ENCODE measurements at places on chromosomes 11 and 22.

DNA sequence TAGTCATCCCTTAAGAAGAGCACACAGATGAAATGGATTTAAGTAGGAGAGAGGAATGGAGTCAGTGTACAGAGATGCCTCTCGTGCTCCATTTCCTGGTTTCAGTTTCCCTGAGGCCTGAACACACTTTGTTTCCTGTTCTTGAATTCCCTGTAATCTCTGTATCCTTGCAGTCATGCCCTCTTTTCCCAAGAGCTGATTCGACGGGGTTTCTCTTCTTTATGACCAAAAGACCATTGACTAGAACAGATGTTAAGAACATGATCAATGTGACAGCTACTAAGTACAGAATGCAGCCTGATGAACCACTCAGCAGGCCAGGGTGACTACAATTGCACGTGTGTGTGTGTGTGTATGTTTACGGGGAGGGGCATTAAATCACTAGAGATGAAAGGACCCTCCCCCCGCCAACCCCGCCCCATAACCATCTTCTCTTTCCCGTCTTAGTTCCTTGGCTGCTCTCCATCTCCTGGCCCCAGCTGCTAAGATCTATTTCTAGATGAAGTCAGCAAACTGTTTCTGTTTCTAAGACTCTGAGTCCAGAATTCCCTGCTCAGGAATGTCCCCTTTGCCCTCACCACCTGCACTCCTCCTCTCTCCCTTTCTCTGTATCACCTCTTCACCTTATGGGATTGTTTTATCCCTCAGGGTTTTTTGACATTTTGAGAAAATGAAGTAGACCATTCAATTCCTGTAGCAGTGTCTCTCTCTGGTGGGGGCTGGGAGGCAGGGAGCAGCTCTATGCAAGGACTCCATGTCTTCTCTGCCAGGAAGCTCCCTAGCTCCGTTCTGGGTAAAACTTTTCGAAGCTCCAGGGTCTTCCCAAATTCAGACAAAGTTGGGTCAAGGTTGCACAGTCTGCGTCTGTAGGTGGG, 26.0 kb downstream of the SLC22A6 start:
- DNase-seq = no peak

DNA sequence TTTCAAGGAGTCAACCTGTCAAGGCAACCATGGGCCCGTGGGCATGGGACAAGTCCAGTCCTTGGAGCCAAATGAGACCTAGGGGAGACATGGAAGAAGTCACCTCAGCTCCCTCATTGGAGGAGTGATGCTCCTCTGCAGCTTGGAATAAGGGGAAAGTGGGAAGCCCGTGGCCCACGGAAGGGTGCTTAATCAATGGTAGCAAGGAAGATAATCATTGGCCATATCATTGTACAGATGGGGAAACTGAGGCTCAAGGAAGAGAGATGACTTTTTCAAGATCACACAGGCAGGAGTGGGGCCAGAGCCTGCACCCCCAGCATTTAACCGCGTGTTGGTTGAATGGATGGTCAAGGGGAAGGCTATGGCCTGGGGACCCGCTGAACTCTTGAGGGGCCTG, 133.0 kb downstream of the OSBP2 start:
- DNase-seq = no peak

DNA sequence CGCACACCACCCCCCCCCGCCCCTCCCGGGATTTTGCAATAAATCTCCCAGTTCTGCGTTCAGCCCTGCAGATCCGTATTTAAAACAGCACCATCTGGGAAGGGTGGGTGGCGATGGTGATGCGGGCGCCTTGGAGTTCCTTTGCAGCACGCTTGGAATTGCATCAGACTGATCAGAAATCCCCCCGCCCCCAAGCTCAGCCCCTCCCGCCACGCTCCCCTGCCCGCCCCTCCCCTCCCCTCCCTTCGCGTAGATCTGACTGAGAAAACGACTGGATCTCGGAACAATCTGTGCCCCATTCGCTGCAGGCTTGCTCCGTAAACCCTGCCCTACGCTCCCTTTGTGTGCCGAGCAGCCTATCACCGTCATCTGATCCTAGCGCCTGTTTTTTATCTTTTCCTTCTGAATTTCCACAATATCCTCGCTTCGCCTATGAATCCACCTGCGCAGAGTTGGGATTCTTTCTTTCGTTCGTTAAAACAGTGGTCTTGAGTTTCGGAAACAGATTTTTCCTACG, 18.1 kb upstream of the BDNF start:
- DNase-seq = no peak

GRCh38 chr11:72039031-72039855, 40.5 kb downstream of the IL18BP start:
- DNase-seq = no peak

DNA sequence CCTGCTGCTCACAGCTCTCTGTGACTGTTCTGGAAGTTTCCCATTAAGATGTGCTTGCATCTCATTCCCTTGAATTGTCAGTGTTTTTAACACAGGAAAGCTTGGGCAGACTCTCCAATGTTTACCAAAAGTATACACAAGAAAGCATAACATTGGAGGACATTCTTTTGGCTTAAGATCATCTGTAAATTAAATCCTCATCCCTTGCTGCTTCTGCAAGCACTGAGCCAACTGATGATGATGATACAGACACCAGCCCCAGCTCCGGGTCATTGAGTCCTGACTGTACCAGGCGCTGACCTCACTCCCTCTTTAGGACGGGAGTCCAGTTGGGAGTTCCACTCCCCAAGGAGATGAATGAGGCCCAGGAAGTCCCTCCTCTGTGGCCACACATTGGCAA, 23.8 kb downstream of the CD82 start:
- no peak for DNase-seq

GRCh38 chr11:26607725-26608506, 35.9 kb upstream of the MUC15 start:
- no peak for DNase-seq

GRCh38 chr22:24060375-24060788, 49.3 kb downstream of the CABIN1 start:
- DNase-seq = no peak

- DNase-seq = no peak
Observed at GRCh38 chr11:6638429-6638828, 17.2 kb downstream of the DCHS1 start.

DNA sequence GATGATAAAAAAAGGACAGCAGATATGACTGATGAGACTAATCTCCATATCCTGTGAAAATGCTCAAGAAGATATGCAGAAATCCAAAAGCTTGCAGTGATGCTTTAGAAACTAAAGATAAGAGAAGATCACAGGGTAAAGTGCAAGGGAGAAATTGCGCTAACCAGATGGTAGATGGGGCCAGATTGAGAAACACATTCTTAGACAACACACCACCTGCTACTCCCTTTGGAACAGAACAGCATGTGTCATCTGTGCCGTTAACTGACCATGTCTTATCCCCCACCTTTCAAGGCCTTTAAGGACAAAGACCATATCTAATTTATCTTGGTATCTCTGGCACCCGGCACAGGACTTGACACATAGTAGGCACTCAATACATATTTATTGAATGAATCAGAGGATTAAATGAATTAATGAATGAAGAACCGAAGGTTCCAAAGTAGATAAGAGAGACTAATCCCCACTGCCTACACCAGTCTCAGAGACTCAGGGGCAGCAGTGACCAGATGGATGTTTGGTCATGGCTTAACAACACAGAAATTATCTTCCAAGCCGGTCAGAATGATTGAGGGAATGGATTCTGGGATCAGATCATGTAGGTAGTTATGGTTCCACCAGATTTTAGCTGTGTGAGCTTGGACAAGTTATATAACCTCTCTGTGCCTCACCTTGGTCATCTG, 12.3 kb upstream of the P2RY2 start:
- DNase-seq = no peak

- DNase-seq = no peak
Observed at GRCh38 chr22:22401381-22401780, 107.2 kb downstream of the ZNF280B start.

GRCh38 chr22:21734540-21735199, 924 bp downstream of the YPEL1 start:
- DNase-seq = no peak

DNA sequence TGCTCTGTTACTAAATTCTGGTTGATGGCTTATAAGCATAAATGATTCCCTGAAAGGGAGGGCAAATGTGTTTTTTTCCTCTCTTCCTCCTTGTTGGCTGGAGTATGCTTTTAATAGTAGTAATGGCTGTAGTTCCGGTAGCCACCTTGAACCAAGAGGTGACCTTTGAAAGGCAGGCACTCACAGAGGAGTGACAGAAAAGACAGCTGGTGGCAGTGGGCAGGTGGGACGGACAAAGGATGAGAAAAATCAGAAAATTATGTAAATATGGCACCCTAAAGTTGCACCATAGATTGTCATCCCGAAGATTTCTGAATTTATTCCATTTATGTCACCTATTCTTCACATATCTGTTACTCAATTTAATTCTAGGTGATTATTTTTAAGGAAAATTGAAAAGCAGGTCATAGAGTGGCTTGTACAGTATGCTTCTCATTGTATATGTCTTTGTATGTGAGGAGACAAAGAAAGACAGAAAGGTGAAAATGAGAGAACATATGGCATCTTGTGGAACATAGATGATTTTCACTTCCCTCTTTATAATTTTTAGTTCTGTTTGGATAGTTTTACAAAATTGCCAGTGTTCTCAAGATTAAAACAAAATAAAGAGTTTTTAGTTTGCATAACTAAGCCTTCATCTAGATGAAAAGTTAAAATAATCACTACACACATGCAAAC, 17.0 kb downstream of the CASP12 start:
- DNase-seq = no peak

DNA sequence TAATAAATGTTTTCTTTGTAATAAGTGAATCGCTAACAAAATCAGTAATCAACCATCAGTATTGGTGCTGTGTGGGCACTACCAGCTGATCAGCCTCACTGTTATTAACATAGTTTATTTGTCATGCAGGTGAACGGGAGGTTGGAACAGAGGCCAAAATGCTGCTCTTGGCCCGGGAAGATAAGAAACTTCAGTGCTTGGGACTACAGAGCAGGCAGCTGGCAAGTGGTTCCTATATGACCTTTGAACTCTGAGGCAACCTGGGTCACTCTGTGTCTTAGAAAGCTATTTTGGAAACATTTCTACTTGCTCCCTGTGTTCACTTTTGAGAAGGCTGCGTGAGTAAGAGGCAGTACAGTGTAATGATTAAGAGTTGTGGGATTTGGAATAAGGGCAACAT, 36.5 kb upstream of the DNAJB13 start:
- DNase-seq = no peak

GRCh38 chr11:64110465-64111375, 55.2 kb downstream of the MACROD1 start:
- no peak for DNase-seq
